ENCODE measurements at places on chromosomes 13 and 19.

- DNase-seq: no peak
Measured at GRCh38 chr19:13014101-13014920, 19.0 kb downstream of the NFIX start.

GRCh38 chr19:36257520-36257876 lies 42.6 kb downstream of the ZNF146 start:
- no peak for DNase-seq

- no peak for DNase-seq
Measured at GRCh38 chr19:50300814-50301606, 28.2 kb downstream of the KCNC3 start.

DNA sequence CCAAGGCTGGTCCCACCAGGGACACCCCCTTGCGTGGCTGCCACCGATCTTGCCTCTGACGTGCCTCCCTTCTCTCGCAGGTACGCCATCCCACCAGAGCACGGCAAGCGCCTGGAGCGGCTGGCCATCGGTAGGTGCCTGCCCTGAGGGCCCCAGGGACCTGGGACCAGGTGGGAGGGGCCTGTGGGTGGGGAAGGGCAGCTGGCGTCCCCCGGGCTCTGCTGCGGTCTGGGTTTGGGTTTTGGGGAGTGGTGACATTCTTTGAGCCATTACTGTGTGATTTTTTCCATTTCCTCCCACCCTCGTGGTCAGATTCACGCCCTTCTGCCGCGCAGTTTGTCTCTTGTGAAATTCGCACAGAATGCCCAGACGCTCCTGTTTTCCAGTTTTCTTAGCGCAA lies 102.0 kb downstream of the KDM4B start:
- DNase-seq: no peak

DNA sequence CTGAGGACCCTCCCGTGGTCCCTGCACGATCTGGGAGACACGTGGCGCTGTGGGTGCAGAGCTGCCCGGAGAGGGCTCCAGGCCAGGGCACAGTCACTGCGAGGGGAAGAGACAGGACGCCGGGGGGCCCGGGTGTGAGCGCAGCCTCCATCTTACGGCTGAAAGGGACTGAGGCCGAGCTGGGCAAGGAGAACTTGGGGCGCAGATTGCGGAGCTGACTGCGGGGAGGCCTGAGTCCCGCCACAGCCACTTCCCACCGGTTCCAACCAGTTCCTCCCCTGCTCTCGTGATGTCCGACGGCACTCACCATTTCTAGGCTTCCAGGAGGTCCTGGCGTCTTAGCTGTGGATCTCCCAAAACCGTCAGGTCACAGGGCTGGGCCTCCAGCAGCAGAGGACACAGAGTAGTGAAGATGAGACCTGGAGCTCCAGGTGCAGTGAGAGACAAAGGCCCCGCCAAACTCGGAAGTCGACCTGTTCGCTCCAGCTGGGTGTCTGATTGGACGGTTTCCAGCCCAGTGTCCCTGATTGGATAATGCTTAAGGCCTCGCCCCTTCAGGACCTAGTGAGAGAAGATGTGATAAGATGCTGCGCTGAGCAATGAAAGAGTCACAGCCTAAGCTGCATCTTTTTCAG lies 4.8 kb upstream of the ZNF253 start:
- no peak for DNase-seq

DNA sequence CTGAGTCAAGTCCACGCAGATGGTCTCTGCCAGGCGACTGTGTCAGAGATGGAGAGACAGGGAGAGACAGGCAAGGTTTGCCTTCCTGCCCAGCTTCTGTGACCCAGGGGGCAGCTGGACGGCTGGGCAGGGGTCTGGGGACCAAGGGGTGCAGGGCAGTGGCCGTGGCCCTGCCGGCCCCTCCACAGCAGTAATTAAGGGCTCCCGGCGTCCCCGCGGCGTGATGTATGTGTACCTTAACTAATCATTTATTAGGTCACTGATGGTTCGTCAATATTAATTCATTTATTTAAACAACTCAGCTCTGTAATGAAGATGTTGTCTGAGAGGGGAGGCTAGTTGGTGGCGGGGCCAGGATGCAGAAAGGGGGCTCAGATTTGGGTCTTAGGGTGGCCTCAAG lies 28.6 kb upstream of the TCF3 start:
- no peak for DNase-seq

DNA sequence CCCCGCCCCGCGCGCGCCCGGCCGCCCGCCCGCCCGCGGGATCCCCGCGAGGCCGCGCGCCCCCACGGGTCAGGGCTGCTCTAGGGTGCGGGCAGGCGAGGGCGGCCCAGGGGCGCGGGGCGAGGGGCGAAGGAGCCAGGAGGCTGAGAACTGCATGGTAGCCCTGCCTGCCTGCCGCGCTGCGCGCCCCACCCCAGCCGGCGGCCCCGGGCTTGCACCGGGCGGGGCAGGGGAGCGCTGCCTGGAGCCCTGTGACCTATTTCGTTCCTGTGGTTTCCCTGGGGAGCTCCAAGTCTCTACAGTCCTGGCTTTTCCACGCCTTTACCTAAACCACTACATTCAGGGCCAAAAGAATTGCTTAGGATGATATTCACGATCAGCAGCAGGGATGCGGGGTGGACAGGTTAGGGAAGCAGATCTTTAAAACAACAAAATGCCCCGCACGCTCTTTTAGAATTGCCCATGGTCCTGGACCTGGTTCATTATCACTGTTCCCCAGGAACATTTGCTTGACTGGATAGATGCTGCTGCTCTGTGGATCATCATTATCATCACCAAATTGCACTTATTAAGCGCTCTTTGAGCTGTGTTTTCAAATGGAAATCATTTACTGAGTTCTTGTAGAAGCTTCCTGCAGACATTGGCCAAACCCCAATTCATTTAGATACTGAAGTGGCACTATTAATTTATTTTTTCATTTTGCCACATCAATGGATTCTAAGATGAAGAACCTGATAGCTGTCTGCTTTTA lies 421 bp upstream of the GPR12 start:
- no peak for DNase-seq

DNA sequence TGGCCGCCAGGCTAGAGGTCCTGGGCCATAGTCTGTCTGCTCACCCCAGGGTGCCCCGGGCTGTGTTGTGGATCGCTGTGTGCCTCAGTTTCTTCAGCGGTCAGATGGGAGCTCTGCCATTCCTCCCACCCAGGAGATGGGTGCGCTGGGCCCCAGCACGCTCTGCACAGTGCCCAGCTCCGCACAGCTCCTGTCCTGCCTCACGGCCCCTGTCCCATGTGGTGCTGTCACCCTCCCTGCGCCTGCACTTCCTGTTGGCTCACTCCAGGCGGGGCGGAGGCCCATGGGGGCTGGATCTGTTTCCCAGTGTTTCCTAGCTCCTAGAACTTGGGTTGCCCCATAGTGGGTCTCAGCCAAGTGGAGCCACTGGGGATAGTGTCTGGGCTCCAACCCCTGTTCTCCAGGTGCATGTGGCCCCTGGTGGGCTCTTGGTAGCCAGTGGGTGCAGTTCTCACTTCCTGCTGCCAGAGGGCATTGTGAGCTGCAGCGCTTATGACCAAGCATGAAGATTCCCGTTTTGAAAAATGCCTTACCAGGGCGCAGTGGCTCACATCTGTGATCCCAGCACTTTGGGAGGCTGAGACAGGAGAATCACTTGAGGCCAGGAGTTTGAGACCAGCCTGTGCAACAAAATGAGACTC lies 69.8 kb downstream of the KDM4B start:
- no peak for DNase-seq

- no peak for DNase-seq
Measured at GRCh38 chr13:47511647-47512046, 489.4 kb downstream of the SUCLA2 start.

DNA sequence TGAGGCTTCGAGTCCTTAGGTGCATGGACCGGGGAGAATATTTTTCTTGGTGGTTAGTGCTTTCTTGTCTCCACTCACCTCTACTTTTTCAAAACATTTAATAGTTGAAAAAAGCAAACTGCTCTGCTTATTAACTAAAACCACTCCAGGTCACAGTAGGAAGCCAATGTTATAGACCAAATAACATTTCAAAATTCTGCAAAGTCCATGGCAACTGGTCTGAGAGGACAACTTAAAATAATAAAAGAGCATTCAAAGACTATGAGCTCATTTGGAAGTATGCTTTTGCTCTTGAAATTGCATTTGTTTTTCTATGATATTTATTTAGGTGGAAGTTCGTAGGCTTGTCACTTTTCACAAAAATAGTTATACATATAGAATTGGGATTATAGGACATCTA lies 483.0 kb downstream of the DCT start:
- DNase-seq: no peak

GRCh38 chr13:35057858-35058257 lies 115.8 kb downstream of the NBEA start:
- DNase-seq: no peak

DNA sequence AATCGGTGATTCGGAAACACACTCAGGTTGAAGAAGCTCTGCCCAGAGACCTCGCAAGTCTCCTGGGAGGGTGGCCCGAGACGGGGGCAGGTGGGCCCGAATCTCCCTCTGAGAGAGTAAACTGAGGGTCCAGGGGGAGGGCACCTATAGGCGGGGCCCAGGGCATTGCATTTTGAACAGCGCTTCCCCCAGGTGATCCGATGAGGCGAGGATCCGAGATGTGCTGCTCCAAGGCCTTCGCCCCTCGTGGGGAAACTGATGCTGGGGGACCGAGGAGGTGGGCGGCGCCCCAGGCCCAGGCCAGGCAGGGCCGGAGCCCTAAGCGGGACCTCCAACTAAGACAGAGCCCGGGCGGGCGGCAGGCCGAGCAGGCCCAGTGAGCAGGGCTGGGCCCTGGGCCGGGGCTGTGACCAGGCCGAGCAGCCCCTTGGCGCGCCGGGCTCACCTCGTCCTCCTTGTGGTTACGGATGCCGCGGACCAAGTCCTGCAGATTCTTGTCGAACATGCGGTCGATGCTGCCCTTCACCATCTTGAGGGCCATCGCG lies 500 bp downstream of the AP3D1 start:
- no peak for DNase-seq

DNA sequence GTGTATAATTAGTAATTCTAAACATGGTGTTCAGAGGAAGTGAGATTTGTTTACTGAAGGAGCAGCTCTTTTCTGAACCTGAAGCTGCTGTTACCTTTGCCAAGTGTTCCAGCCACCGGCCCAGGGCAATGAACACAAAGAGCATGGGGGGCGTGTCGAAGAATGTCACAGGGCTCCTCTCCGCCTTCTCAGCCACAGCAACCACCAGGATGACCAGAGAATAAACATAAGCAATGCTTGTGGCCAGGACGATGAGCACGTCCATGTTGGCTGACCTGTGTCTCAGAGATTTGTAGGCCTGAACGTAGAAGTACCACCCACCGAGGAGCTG lies 53.1 kb downstream of the ATP7B start:
- no peak for DNase-seq

DNA sequence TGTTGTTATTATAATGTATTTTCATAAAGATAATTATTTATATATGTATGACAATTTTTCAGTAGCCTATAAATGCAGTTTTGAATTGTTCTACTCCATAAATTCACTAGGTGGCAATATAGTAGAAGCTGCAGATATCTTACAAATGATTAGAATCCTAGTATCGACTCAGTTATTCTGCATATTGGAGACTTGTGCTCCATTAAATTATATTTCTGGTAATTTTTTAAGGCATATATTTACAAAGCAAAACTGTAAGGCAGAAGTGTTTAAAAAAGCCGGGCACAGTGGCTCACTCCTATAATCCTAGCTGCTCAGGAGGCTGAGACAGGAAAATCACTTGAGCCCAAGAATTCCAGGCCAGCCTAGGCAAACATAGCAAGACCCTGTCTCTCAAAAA lies 58.7 kb downstream of the DPY19L3 start:
- no peak for DNase-seq

DNA sequence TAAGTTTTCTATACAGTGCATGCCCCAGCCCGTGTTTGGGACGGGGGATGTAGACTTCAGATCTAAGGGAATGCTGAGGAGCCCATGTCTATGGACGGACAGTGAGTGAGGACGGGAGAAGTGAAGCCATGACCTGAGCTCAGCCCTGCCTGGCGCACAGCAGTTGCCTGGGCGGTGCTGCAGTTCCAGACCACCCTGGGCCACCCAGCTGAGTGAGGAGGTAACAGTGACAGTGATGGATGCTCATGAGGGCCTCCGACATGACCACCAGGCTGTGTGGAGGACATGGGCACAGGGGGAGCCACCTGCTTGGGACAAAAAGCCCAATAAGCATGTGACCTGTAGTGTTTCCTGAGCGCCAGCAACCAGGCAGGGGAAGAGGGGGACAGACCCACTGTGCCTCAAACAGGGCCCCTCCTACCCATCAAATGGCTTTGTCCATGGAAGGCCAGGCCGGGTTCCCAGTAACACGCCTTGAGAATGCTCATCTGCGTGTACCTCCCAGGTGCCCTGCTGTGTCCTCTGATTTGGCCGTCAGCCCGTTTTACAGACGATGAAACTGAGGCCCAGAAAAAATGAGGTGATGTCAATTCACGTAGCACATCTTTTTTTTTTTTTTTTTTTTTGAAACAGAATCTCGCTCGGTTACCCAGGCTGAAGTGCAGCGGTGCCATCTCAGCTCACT lies 22.6 kb downstream of the NOSIP start:
- DNase-seq: no peak

- no peak for DNase-seq
Measured at GRCh38 chr13:35785576-35786303, 309.3 kb upstream of the MAB21L1 start.

DNA sequence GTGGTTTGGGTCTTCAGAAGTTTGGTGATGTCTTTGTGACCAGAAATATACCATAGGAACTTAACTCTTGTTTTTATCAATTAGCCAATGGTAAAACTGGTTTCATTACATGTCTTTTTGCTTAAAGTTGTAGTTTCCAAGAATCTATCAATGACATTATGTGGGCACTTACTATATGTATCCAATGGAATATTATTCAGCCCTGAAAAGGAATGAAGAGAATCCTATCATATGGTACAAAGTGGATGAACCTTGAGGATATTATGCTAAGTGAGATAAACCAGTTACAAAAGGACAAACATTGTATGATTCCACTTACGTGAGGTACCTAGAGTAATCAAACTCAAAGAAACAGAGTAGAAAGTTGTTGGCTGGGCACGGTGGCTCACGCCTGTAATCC lies 26.4 kb downstream of the RCBTB1 start:
- no peak for DNase-seq

- DNase-seq: no peak
Measured at GRCh38 chr19:35722897-35723296, 5.1 kb downstream of the KMT2B start.

DNA sequence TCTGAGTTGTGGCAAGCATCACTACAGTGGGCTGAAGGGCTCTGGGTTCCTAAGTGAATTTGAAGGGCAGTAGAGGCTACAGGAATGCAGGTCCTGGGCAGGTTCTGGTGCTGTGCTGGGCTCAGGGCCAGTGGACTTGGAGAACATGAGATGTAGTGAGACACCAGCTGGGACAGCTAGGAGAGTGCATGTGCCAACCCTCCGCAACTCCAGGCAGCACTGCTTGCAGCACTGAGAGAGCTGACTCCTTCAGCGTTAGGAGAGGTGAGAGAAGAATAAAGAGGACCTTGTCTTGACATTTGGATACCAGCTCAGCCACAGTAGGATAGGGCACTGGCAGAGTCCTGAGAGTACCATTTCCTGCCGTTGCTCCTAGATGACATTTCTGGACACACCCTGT lies 739.9 kb upstream of the PRR20A start:
- DNase-seq: no peak

All from SK-N-MC (cell line).